ENCODE measurements at places on chromosomes 2 and 18.

DNA sequence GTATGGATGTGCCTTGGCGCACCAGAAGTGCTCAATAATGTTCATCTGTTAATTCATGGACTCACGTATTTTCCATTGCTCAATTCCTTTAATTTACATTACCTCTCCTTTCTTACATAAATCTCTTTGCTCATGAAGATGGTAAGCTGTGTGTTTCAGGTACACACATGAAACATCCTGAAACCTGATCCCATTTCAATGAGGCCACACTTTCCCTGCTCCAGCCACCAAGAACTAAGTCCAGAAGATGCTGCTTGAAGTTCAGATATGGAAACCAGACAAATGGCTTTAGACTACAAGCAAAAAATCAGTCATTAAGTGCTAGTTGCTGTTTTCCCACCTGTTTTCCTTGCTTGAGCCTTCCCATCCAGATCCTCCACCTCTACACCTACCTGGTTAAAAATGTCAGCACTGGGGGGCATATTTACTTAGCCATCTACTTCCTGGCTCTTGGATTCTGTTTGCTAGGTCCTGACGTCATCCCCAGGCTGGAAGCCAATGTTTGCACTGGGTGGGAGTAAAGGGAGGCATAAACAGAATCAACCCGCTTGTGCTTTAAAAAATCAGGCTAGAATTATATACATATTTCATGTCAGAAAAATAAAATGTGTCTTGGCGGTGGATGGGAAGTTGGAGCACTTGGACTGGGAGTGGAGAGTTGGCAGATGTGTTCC is 309.7 kb downstream of the OSR1 start:
- no peak overlapping the region for H3K4me3 ChIP-seq
- no peak for DNase-seq
- H3K27me3 ChIP-seq = no peaks in the 10 kb centered on the region
- no peaks in the 10 kb centered on the region for H3K36me3 ChIP-seq

GRCh38 chr2:40357667-40358066 is 94.2 kb downstream of the SLC8A1 start:
- no peaks in the 10 kb centered on the region for H3K36me3 ChIP-seq
- H3K27ac ChIP-seq = no peak overlapping the region
- no peak overlapping the region for H3K4me3 ChIP-seq
- no peaks in the 10 kb centered on the region for H3K27me3 ChIP-seq

DNA sequence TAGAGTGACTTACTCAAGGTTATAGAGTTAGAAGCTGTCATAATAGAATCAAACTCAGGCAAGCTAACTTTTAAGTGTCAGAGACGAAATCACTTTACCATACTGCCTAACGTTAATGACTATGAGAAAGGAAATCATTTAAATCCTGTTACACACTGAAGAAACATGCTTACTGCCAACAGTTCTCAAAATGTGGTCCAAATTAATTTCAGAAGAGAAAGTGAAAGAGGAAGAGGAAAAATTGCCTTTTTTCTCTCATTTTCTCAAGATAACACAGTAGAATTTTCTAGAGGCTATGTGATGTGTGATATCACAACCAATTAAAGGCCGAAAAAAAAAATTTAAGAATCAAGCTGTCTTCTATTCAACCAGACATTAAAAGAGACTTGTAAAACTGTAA is 1362.7 kb upstream of the CHAC2 start:
- H3K27me3 ChIP-seq = no peaks in the 10 kb centered on the region
- no peak overlapping the region for H3K4me3 ChIP-seq
- H3K27ac ChIP-seq = no peak overlapping the region
- DNase-seq = no peak

DNA sequence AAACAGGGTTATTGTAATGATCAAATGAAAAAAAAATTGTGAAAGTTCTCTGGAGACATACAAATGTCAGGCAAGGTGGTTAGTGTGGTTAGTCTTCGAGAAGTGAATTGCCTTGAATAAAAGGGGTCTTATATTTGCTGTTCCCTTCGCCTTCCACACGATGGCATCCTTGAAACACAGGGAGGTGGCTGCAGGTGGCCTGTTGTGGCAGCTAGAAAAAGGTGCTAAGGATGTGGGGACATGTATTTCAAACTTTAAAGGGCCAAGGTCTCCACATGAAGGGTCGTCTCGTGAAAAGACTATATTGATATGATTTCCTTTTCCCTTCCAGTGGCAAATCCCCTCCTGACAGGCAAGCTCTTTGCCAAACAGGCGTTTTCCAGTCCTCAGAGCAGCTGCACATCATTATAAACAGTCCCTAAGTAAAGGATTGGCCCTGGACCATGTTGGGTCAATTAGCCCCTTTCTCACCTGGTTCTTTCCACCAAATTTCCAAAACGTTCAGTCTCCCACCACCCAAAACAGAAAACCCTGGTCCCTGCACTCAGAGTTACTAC is 68.5 kb downstream of the COPS8 start:
- H3K36me3 ChIP-seq = no peaks in the 10 kb centered on the region
- no peaks in the 10 kb centered on the region for H3K4me1 ChIP-seq
- peak overlapping the region; percentile 55 for H3K27ac ChIP-seq
- no peaks in the 10 kb centered on the region for H3K27me3 ChIP-seq
- DNase-seq = no peak
- H3K4me3 ChIP-seq = no peak overlapping the region

- H3K4me3 ChIP-seq = no peak overlapping the region
- no peaks in the 10 kb centered on the region for H3K4me1 ChIP-seq
- H3K36me3 ChIP-seq = no peaks in the 10 kb centered on the region
Observed at GRCh38 chr2:17867133-17867532, 11.3 kb upstream of the KCNS3 start.

GRCh38 chr2:37858725-37859267 is 66.3 kb upstream of the RMDN2 start:
- H3K27ac ChIP-seq = no peak overlapping the region
- no peaks in the 10 kb centered on the region for H3K27me3 ChIP-seq
- H3K4me3 ChIP-seq = no peak overlapping the region
- no peaks in the 10 kb centered on the region for H3K4me1 ChIP-seq
- DNase-seq = no peak
- no peaks in the 10 kb centered on the region for H3K36me3 ChIP-seq

DNA sequence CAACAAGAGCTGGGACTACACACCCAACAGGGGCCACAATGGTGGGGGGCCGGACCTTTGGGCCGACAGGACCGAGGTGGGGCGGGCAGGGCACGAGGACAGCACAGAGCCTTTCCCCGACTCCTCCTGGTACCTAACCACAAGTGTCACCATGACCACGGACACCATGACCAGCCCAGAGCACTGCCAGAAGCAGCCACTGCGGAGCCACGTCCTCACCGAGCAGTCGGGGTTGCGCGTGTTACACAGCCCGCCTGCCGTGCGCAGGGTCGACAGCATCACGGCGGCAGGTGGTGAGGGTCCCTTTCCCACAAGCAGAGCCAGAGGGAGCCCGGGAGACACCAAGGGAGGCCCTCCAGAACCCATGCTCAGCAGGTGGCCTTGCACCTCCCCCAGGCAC is 119.5 kb downstream of the MTCL1 start:
- no peak overlapping the region for H3K4me3 ChIP-seq
- H3K4me1 ChIP-seq = no peaks in the 10 kb centered on the region
- H3K27me3 ChIP-seq = no peaks in the 10 kb centered on the region
- H3K27ac ChIP-seq = no peak overlapping the region
- no peak for DNase-seq

- no peaks in the 10 kb centered on the region for H3K4me1 ChIP-seq
- H3K36me3 ChIP-seq = no peaks in the 10 kb centered on the region
- no peak for DNase-seq
- no peak overlapping the region for H3K27ac ChIP-seq
- H3K27me3 ChIP-seq = no peaks in the 10 kb centered on the region
Observed at GRCh38 chr18:62839874-62840713, 124.8 kb downstream of the PHLPP1 start.

DNA sequence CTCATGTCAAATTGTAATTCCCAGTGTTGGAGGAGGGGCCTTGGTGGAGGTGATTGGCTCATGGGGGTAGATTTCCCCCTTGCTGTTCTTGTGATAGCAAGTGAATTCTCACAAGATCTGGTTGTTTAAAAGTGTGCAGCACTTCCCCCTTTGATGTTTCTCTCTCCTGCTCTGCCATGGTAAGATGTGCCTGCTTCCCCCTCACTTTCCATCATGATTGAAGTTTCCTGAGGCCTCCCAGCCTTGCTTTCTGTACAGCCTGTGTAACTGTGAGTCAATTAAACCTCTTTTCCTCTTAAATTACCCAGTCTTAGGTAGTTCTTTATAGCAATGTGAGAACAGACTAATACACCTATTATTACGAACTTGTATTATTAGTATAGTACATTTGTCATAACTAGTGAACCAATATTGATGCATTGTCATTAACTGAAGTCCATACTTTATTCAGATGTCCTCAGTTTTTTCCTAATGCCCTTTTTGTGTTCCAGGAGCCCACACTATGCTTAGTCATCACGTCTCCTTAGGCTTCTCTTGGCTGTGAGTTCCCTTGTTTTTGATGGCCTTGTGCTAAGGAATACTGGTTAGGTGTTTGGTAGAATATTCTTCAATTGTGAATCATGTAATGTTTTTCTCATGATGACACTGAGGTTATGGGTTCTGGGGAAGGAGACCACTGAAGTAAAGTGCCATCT is 4.5 kb upstream of the MAP3K2 start:
- no peak overlapping the region for H3K4me3 ChIP-seq
- no peaks in the 10 kb centered on the region for H3K36me3 ChIP-seq
- no peaks in the 10 kb centered on the region for H3K27me3 ChIP-seq
- peak overlapping the region; percentile 14 for H3K27ac ChIP-seq
- peaks cover 17% of the 10 kb centered on the region for H3K4me1 ChIP-seq

DNA sequence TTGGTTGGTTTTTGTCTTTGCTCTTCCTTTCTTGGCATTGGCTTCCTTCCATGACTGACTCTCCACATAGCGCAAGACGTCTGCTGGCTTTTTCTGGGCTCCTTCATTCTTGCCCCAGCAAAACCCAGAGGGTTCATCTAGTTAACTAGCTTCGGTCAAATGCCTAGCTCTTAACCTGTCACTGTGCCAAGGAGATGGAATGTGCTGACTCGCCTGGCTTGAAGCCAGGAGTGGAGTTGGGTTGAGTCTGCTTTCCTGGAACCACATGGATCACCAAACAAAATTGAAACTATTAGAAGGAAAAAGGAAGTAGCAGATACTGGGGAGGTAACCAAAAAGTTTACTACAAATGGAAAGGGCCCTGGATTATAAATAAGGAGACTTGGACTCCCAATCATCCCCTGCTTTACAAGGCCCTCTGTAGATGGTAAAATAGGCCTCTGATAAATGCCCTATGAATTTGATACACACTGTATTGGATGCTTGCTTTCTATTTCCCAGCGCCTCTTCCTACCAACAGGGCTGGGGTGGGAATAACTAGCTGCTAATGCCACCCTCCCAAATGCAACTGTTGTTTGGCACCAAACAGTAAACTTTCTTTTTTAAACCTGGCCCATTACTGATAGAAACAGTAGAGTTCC is 11.3 kb downstream of the MALT1 start:
- H3K36me3 ChIP-seq = no peaks in the 10 kb centered on the region
- H3K27me3 ChIP-seq = no peaks in the 10 kb centered on the region
- no peak overlapping the region for H3K4me3 ChIP-seq
- H3K27ac ChIP-seq = no peak overlapping the region
- H3K4me1 ChIP-seq = 0 out of 2 replicates have a peak, but pooled peaks cover 4% of the 10 kb centered on the region

GRCh38 chr2:238027591-238028415 is 33.0 kb upstream of the SCLY start:
- no peak overlapping the region for H3K4me3 ChIP-seq
- H3K27me3 ChIP-seq = no peaks in the 10 kb centered on the region
- no peaks in the 10 kb centered on the region for H3K36me3 ChIP-seq
- no peak for DNase-seq
